AG04450 (cell line): ENCODE measurements at places on chromosomes 2 and 18. TPM values are rescaled to one million over a fixed set of nuclear protein-coding genes. Genes with fewer than 3 reads are reported as not detected.

Gene ASB18
- polyA plus RNA-seq: not detected in 2 replicates

Gene RAPH1
- 6.0 and 7.6 TPM in 2 replicates for polyA plus RNA-seq

Gene SERPINB13
- polyA plus RNA-seq: not detected in 2 replicates

Gene IWS1
- 42.2 and 55.0 TPM in 2 replicates for polyA plus RNA-seq

Gene SPP2
- not detected in 2 replicates for polyA plus RNA-seq

Gene SDC1
- polyA plus RNA-seq: 17.9 and 19.9 TPM in 2 replicates

Gene AMER3
- not detected in 2 replicates for polyA plus RNA-seq

Gene C2orf81
- 0.16 TPM in 2 replicates for polyA plus RNA-seq

Gene CAD
- 17.8 and 23.4 TPM in 2 replicates for polyA plus RNA-seq
